Urothelium cell line (cell line): ENCODE measurements at places on chromosomes 16 and 17.
A peak's percentile ranks its signal among the peaks of the same experiment; 100 is the strongest.

- peak; percentile 63 for DNase-seq
Measured at GRCh38 chr17:80261159-80261894, 675 bp downstream of the RNF213 start.

DNA sequence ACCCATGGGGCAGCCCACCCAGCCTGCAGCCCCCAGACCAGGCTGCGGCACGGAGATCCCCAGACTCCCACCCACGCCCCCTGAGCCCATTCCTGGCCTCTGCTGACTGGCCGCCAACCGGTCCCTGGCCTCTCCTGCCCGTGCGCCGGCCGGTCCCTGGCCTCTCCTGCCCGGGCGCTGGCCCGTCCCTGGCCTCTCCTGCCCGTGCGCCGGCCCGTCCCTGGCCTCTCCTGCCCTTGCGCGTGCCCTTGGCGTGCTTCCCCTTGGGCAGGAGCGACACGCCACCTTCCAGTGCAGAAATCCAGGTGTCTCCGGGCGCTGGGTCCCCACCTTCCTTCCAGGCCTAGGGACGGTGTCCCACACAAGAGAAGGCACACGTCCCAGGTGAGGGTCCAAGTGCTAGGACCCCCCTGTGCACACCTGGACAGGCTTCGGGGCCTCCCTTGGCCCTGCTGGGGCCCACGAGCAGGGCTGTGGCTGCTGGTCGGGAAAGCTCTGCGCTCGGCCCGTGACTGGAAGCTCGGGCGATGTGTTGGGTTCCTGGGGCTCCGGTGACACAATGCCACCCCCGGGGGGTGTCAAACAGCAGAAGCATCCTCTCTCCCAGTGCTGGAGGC, 21.4 kb upstream of the CACNA1H start:
- no peak for DNase-seq

- no peak for DNase-seq
Measured at GRCh38 chr16:61296814-61297213, 739.4 kb downstream of the CDH8 start.

DNA sequence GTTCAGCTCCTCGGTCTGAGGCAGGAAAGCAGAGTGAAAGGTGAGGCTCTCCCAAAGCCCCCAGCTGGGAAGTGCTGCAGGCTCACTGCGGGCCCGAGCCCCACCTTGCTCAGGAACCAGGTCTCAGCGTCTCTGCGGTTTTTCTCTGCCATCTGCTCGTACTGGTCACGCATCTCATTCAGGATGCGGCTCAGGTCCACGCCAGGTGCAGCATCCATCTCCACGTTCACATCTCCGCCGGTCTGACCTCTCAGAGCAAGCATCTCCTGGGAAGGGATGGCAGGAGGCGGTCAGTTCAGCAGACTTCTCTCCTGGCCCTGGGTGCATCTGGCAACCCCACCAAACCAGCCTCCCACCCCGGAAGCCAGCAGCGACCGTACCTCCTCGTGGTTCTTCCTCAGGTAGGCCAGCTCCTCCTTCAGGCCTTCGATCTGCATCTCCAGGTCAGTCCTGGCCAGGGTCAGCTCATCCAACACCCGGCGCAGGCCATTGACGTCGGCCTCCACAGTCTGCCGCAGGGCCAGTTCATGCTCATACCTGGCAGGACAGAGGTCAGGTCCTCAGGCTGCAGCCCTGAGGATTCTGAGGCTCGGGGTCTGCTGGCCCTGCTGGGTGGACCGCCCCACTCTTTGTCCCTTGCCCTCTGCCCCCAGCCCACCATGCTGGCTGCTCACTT, 1.5 kb downstream of the KRT16 start:
- DNase-seq = no peak

- no peak for DNase-seq
Measured at GRCh38 chr17:72429066-72429638, 308.3 kb downstream of the SOX9 start.

- peak; percentile 92 for DNase-seq
Measured at GRCh38 chr17:996554-997344, at the start of gene TIMM22. TSS of gene TIMM22 (plus strand) at chr17:997129. CDS start at chr17:997143, 14 bp downstream.

DNA sequence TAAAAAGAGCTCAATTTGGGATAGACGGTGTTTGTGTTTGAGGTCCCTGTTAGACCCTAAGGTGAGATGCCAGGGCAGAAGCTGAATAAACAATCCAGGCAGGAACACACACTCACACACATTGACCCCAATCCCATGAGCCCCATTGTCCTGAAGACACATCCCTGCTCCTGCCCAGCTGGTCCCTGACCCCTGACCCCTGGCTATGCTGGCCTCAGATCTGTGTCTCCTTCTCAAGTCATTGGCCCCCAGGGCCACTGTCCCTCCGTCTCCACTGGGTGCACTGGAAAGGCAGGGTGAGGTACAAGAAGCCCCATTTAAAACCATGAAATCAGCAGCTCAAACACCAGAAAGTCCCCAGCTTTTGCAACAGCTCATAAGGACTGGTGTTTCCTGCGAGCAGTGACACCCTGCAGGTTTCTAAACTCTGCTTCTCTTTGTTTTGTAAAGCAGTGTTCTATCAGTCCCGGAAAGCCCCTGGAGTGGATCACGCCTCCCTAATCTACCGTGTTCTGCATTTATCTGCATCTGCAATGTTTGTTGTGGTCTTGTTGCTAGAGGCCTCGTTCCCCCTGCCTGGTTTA, 18.0 kb upstream of the ASGR2 start:
- DNase-seq = no peak

DNA sequence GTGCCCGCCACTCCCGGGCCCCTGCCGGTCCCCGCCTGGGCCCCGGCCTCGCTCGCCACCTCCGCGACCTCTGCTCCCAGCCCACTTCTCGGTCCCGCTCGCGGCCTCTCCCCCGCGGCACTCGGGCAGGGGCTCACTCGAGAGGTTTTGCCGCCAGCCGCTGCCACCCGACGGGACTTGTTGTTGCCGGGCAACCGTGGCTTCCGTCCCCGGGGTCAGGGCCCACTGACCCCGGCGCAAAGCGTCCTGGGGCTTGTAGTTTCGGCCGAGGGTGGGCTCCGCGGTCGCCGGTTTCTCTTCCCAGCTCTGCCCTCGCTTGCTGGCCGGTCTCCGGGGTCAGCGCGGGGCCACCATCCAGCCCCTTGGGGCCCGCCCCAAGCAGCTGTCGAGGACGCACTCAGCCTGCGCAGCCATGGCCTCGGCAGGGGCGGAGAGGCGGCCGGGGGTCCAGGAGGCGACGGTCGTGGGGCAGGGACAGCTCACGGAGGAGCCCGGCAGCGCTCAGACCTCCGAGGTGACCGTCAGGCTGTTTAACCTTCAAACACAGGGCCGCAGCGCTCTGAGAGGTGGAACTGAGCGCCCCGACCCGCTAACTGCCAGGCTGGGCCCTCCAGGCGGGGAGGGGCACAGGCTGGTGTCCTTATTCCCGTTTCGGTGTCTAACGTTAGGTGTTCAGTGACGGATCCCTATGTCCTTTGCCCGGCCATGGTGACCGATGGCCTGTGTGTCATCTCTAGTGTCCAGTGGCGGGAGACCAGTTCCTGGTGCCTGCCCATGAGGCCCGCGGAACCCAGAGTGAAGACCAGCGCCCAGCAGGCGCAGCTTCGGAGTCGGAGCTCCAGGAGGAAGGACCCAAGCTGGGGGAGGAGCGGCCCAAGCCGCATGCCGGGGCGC, at the start of the genes C16orf86 and ENKD1:
Gene C16orf86, plus strand, starts transcription at position 256 of the 894 bp plus-strand sequence. Its CDS starts 157 bp downstream, at position 413.
Gene ENKD1, minus strand, starts transcription at position 192 of the 894 bp plus-strand sequence. CDS start 308 bp downstream, outside the sequence.
- peak; percentile 92 for DNase-seq

DNA sequence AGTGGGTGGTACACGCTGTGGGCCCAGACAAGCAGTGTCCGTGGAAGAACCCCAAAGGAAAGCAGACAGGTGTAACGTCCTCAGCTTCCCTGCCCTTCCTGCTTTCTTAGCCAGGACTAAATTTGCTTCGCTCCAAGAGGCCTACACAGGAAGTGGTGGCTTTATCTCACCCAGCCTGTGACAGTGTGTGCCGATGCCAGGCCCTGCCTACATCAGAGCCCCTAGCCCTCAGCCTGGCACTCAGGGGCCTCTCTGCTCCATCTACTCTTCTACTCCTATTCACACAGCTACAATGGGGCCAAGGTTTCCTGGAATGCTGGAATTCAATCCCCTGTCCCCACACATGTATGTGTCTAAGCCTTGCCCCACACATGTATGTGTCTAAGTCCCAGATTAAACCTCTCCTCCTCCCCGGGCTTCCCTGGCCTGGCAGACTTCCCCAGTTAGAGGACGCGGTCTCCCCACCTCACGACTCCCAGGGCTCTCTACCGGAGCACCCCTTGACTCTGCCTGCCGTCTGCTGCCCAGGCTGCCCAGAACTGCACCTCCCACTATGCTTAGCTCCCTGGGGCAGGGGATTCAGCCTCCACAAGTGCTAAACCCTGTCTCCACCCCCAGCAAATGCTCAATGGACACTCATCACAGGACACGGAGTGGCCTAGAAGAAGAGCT, 8.2 kb downstream of the PGAP3 start:
- no peak for DNase-seq

- no peak for DNase-seq
Measured at GRCh38 chr16:67030221-67030962, 1.4 kb downstream of the CBFB start.

GRCh38 chr17:80786470-80786869, 205.2 kb upstream of the CHMP6 start:
- DNase-seq = no peak

- DNase-seq = no peak
Measured at GRCh38 chr16:27208796-27209195, 5.5 kb downstream of the KDM8 start.

DNA sequence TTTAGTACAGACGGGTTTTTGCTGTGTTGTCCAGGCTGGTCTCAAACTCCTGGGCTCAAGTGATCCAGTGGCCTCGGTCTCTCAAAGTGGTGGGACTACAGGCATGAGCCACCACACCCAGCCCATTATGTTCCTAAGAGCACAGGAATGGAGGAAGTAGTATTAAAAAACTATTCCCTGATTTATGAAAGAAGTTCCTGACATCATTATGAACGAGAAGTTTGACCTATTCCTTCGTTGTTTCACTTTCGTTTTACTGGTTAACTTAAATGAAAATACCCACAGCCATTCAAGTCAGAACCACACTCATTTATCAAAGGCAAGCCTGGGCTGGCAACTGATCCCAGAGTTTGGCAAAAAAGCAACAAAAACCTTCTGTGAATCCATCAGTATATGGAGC, 13.5 kb upstream of the CBX4 start:
- DNase-seq = no peak

DNA sequence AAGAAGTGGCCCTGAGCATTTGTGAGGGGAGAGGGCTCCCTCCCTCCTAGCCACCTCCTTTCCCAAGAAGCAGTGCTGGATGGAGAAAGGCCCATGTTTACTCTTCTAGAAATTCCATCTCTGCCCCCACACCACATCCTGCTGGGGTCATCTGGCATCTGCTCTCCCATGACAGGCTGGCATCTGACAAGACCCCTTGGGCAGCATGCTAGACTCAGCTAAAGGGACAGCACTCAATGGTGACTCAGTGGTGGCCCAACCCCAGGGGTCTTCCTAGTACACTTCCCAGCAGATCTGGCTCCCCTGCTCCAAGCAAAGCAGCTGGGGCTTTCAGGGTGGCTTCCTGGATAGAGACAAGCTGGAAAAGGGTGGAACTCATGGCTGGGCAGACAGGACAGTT, 14.4 kb downstream of the SLC38A7 start:
- DNase-seq = no peak

DNA sequence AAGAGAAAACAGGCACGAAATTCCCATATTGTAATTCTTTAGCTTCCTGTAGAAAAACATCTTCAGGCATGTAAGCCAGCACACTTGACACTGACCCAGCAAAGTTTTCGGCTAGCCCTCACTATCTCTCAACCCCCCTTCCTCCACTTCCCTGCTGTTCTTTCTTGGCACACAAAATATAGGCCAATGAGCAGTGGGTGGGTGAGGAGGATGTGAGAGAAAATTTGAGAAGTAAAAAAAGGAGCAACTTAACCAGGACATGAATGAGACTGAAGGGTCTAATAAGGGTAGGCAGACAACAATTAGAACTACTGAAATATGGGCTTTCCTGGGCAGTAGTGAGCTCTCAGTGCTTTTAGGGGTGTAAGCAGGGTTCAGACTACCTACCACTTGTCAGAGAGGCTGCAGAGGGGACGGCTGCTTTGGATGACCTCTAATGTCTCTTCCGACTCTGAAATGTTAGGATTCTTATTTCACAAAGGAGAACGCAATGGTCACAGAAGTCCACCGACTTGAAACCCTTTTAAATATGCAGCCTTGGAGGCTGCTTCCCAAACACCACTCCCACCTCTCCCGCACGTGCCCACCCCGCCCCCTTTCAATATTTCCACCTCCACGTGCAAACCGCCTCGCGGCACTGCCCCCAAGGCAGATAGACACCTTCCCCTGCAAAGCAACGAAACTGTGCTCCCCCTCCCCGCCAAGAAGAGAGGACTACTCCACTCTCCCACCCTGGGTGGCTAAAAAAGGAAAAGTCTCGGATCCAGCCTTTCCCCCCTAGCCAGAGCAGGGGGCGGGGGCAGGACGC, 889 bp downstream of the MBTD1 start:
- DNase-seq = peak; percentile 12

DNA sequence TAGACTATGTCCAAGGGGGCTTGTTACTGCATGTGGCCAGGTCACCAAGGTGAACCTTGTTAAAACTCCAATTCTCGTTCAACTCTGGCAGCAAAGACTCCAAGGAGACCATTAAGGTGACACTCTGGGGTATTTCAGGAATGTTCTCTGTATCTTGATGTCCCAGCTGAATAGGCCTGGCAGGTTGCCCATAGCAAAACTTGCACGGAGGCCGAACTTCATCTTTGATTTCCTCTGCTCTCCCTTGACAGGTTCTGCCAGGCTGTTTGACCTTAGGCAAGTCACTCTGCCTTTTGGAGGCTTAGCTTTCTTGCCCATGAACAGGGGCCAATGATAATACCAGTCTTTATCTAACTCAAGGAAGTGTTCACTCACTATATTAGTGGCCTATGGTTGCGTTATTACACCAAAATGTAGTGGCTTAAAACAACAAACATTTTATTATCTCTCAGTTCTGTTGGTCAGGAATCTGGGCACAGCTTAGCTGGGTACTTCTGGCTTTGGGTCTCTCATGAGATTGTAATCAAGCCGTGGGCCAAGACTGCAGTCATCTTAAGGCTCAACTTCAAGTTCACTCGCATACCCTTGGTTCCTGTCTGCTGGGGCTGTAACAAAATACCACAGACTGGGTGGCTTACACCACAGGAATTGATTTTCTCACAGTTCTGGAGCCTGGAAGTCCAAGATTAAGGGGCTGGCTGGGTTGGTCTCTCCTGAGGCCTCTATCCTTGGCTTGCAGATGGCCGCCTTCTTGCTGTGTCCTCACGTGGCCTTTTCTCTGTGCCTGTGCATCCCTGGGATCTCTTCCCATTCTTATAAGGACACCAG, 168.5 kb downstream of the UTP18 start:
- DNase-seq = peak; percentile 25

DNA sequence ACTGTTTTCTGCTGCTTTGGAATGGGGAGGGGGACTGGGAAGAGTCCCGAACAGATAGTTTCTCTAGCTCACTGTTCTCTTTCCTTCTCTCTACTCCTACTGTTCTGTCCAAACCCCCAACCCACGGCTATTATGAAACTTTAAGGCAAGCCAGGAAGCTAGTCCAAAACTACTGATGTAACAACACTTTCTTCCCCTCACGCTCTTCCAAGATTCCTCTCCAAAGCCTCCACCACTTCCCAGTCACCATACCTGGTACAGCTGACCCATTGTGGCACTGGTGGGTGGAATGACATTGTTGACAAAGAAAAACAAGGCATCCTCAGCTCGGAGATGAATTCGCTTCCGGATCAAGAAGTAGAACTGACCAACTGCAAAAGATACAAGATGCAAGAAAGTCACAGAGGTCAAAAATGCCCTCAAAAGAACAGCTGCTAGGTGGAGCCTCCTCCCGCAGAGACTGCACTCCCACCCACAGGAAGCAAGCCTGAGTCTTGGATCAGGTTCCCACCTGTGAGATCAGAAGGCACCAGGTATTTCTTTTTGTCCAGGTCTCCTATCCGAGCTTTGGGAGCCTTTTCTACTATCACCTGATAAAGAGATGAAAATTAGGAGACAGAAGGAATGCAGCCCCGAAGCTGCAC, 1.0 kb downstream of the GABARAP start:
- DNase-seq = no peak
